ENCODE measurements at places on chromosomes 1 and 21.

GRCh38 chr1:107138767-107139445, 1.9 kb upstream of the NTNG1 start:
- no peak for DNase-seq

- DNase-seq, result no peak
These were observed 60.8 kb upstream of the RALGPS2 start for GRCh38 chr1:178664278-178664677.

DNA sequence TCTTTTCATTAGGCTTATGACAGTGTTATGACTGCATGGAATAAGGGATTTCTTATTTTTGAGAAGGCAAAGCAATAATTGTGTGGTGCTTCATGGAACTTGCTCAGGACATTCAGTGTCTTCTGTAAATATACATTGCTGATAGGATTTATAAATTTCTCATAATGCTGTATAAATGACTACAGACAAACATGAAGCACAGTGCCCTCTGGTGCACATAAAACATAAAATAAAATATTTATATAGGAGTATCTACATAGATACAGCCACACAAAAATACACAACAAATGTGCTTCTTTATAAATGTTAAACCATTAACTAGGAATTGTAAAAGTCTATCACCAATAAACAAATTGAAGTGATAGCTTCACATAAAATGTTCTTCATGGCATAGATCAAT, 24.1 kb downstream of the BRINP3 start:
- DNase-seq, result no peak

DNA sequence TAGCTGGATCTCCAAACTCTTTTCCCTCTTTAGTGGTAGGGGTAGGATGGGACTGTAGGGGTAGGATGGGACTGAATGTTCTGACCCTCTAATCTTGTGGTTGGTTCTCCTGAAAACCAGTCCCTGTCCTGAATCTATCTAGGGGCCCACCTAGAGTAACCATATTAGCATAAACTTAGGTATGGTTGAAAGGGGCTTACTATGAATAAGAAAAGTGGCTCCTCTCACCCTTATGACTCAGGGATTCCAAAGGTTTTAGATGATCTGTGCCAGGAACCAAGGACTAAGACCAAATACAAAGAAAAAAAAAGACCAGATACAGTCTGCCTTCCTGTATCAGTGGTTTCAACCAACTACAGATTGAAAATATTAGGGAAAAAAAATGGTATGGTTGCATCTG, 28.9 kb downstream of the RNF2 start:
- DNase-seq, result no peak

DNA sequence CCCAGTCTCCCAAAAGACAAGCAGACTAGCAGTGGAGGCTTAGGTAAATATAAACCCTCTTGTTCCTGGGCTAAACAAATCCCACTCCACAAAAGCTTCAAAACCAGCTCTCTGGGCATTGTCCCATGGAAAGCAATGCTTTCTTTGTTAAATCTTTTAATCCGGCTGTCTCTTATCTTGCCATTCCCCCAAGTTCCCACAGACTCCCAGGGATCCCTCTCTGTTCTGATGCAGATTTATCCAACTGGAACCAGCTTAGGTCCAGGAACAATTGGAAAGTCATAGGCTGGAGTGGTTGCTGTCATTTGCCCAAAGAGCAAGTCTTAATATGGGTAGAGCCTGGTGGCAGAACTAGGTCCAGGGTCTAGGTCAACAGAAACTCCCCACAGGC, 110.1 kb upstream of the ATP1A1 start:
- DNase-seq, result no peak

GRCh38 chr1:17061486-17061885, 7.7 kb upstream of the SDHB start:
- no peak for DNase-seq

GRCh38 chr1:237786066-237786719, 104.5 kb downstream of the ZP4 start:
- no peak for DNase-seq

GRCh38 chr1:39570477-39571177, 6.0 kb downstream of the PABPC4 start:
- no peak for DNase-seq

GRCh38 chr1:209672705-209673630, 2.2 kb upstream of the G0S2 start:
- no peak for DNase-seq

DNA sequence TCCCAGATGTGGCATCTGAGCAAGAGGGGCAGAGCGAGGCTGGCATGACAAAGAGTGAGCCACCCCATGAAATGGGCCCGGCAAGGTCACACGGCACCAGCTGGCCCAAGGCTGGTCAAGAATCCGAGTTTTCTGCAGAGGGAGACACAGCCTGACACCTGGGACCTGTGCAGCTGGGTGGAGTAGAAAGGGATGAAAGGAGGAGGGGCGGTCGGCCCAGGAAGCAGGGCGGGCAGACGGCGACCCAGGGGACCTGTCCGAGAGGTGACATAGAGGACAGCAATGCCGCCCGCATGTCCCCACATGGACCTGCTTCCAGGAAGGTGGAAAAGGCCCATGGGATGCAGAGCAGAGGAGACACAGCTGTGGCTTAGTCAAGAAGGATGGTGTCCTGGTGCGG, 137.7 kb downstream of the PRDM16 start:
- DNase-seq, result no peak

- no peak for DNase-seq
These were observed 556.4 kb downstream of the KIF26B start for GRCh38 chr1:245710961-245711903.

- DNase-seq, result no peak
These were observed 673.6 kb upstream of the ADGRL2 start for GRCh38 chr1:81126989-81127581.

DNA sequence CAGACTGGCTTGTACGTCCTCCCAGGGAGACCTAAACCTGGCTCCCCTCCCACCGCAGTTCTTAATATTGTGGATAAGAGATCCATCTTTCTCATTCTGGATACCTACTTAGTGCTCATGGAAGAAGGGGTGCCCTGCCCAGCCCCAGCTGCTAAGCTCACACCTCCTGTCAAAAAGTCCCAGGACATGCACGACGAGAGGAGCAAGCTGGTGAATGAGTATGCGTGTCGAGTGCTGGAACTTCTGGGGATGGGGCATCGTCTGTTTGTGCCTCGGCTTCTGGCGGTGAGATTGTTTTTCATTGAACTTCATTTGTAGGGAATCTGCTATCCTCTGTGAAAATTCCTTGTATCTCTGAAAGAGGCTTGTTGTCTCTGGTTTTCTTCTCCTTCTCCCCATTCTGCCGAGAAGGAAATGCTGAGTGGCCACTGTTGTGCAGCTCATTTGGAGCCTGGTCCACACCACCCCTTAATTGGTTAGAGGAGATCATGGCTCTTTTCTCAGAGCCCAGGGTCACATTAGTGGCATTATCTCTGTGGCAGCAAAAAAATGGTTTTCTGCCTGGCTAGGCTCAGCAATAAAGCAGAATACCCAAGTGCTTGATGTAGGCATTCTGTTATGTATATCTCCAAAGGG, 199.4 kb upstream of the CACYBP start:
- DNase-seq, result peak; percentile 20

DNA sequence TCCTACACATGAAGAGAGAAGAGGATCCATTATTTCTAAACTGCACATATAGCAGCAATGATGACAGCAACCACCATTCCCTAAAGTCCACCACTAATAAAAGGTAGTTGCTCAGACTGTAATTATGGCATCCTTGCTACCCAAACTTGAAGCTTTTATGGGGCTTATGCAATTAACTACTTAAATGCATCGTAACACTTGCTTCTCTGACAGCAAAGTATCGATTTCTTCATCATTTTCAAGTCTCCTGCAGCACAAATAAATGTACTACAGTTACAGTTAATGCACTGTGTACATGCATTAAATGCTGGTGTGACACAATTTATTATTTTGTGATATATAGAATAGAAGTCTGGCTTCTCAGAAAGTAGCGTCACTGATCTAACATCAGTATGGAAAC, 241.7 kb downstream of the USH2A start:
- no peak for DNase-seq
